ENCODE measurements at places on chromosomes 11 and 22.

GRCh38 chr22:41028841-41029240 is 63.6 kb upstream of the EP300 start:
- no peak for DNase-seq

DNA sequence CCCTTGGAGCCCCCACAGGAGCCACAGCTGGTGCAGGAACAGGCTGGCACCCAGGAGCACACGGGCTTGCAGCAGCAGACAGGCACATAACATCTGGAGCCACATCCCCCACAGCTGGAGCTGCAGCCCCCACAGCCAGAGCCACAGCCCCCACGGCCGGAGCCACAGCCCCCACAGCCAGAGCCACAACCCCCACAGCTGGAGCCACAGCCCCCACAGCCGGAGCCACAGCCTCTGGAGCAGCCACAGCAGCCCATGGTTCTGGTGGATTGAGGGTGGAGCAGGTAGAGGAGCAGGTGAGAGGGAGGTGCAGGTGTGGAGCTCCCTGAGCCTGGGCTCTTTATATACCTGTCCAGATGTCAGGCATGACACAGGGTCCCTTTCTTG is at the start of gene KRTAP5-2:
Gene KRTAP5-2, minus strand, starts transcription at position 301 of the 387 bp plus-strand sequence. Its CDS starts 44 bp downstream, at position 257.
- DNase-seq, result no peak

- no peak for DNase-seq
Measured at GRCh38 chr11:94968334-94968958, 4.9 kb downstream of the CWC15 start.

GRCh38 chr11:119299416-119299815 is 17.5 kb downstream of the MCAM start:
- DNase-seq, result no peak

GRCh38 chr11:128354476-128354875 is 232.9 kb downstream of the ETS1 start:
- DNase-seq, result no peak

DNA sequence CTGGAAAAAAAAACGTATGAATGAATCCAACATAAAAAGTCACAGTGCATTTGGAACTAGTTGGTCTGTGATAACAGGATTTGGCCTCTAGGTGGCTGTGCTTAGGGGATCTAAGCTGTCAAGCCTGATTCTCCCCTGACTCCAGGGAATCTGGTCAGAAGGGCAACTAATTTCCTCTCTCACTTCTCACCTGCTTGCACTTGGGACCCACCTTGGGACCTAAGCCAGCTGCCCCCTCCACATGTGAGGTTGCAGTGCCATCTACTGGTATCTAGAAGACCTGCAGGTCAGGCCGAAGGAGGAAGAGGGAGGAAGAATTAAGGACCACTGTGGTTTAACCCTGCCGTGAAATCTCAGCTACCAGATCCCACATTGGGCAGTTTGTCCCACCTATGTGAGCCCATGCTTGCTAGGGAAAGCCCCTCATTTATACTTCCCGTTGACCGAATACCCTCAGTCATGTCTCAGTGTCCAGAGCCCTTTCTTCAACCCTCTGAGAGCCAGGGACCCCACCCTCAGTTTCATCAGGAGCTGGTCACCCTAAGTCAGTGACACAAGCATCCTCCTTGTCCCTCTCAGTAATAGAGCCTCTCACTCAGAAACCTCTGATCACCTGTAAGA is 33.2 kb upstream of the CAVIN3 start:
- peak; percentile 69 for DNase-seq

GRCh38 chr11:70759846-70760245 is 361.5 kb downstream of the CTTN start:
- DNase-seq, result no peak

DNA sequence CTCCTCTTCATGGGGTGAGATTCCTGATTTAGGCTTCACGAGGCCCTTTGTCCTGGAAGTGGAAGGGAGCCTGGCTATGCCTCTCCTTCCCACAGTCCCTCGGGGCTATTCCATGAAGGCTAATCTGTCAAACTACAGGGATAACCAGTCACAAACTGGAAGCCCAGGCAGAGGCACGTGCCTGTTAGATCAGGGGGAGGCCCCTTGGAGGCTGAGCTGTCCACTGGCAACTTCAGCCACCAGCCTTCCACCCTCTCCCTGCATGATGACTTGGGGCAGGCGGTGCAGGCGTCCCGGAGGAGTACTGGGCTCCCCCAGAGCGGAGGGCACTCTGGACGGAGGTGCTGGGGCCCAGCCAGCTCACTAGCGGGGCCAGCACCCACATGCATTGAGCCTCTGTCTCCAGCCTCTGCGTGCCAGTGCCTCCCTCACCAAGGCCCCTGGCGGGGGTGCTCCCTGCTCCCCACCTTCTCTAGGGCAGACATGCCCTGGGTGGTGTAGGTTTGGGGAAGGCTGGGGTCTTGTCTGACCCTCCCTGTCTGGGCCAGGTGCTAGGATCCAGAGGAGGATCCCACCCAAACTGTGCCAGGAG is 42.9 kb downstream of the WNT11 start:
- no peak for DNase-seq

- DNase-seq, result no peak
Measured at GRCh38 chr22:45033136-45033535, 23.3 kb upstream of the PHF21B start.

- DNase-seq, result no peak
Measured at GRCh38 chr11:67352546-67353316, 615 bp downstream of the POLD4 start.

- peak; percentile 84 for DNase-seq
Measured at GRCh38 chr11:59197991-59198390, 14.7 kb downstream of the MPEG1 start.

- no peak for DNase-seq
Measured at GRCh38 chr11:6613496-6613895, 1.5 kb upstream of the TAF10 start.

GRCh38 chr11:573146-573759 is 3.0 kb upstream of the PHRF1 start:
- DNase-seq, result no peak

DNA sequence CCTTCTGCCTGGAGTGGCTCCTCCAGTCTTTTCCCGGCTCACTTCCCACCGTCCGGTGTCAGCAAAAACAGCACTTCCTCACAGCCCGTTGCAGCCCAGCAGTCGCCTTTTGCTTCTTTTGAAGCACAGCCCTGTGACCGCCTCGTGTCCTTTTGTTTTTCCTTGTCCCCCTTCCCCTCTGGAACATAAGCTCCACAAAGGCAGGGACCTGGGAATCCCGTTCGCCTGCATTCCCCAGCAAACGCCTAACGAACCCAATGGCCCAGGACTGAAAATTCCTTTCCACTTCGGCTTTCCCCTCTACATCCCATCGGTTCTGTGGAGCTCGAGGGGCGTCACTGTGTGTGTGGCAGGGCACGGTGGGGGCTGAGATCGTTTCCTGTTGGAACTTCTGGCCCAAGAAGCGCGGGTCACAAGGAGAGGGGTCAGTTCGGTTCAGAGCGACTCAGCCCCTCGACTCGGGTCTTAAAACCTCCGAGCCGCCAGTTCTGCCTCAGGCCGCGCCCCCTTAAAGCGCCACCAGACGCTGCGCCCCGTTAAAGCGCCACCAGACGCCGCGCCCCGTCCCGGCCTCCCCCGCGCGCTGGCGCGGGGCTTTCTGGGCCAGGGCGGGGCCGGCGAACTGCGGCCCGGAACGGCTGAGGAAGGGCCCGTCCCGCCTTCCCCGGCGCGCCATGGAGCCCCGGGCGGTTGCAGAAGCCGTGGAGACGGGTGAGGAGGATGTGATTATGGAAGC is 841 bp downstream of the RIC8A start:
- peak; percentile 85 for DNase-seq

GRCh38 chr22:32796865-32797573 is 4.5 kb upstream of the TIMP3 start:
- peak; percentile 80 for DNase-seq

DNA sequence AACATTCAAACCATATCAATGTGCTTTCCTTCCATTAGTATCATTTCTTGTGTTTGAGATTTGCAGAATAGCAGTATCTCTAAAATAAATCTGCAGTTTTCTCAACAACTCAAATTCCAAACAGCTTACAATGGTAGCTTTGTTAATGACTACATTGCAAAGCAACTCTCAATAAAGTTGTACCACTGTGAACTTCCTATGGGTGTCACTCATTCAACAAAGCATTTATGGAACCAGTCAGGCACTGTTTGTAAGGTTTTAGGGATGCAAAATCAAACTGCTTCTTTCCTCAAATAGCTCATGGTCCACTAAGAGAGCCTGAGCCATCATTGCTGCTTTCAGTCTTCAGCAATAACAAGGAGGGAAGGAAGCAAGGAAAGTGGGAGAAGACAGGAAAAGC is 91.0 kb downstream of the CCDC83 start:
- no peak for DNase-seq

DNA sequence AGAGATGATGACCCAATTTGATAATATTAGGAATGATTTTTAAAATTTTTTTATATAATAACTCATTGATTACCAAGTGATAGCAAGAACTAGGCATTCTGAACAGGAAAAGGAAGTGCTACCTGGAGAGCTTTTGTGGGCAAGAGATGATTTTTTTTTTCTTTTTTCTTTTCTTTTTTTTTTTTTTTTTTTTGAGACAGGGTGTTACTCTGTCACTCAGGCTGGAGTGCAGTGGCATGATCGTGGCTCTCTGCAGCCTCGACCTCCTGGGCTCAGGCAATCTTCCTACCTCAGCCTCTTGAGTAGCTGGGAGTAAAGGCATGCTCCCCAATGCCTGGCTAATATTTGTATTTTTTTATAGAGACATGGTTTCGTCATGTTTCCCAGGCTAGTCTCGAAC is 40.4 kb downstream of the TNRC6B start:
- DNase-seq, result peak; percentile 17

- no peak for DNase-seq
Measured at GRCh38 chr11:29676993-29677392, 339.8 kb downstream of the KCNA4 start.

- DNase-seq, result no peak
Measured at GRCh38 chr22:38444783-38445182, 10.2 kb downstream of the KCNJ4 start.

GRCh38 chr11:128458321-128458720 is 129.0 kb downstream of the ETS1 start:
- DNase-seq, result no peak

DNA sequence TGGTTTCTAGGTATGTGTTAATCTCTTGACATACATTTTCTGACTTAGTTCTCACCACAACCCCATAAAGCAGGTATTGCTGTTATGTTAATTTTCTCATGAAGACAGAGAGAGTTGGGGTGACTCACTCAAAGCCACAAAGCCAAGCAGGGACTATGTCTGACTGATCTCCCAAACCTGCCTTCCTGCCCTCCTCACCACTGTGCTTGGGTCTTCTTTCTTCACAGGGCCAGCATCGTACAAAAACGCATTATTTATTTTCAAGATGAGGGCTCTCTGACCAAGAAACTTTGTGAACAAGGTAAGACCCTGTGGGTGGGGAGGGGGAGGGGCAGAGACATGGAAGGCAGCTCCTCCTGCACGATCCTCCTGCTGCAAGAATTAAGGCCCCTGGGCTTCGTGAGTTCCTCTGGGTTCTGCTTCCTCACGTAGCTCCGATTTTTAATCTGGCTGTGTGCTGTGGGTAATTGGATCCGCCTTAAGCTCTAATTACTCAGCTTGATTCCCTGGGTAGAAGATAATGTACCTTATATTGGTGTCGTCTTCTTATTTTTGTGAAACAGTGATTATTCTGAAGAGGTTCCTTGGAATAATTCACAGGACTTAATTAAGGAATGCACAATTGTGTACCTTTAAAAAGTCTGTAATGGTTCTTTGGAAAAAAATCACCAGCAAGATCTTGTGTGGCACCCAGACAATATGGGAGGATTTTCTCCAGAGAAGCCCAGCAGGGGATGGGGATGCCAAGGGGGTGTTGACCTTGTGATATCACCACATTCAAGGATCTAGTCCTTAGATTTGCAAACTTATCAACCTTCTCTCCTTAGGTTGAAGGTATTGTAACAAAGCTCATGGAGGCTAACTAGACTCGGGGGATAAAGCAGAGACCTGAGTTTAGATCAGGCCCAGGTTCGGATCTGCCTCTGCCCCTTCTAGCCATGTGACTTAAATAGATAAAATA is 112.9 kb downstream of the SPON1 start:
- DNase-seq, result no peak

DNA sequence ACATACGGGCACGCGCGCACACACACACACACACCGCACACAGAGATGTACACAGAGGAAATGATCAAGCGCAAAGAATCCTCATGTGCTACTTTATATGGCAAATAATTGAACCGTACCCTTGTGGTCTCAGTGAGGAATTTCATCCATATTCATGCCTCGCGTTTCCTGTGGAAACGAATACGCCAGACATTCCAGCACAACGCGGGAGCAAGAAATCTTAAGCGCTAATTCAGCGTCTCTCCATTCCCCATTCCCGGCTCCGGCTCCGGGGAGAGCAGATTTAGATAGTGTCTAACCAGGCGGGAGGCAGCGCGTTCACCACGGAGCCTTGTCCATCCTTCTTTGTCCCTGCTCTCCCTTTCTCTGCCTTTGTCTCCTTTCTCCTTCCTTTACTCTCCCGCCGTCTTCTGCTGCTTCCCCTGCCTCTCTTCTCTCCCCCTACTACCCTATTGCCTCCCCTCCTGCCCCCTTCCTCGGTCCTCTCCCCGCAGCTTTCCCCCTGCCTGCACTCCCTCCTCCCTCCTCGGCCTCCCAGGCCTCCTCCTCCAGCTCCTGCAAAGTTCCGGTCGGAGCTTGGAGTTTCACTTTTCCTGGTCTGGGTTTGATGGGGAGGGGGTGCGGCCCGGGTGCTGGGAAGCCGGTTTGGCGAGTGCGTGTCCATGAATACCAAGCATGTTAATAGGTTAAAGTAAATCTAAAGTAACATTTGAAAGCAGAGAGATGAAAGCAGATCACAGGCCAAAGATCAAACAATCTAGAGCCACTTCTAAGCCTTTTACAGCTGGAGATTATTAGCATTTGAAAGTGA is 579.3 kb downstream of the BUD13 start:
- DNase-seq, result peak; percentile 74

DNA sequence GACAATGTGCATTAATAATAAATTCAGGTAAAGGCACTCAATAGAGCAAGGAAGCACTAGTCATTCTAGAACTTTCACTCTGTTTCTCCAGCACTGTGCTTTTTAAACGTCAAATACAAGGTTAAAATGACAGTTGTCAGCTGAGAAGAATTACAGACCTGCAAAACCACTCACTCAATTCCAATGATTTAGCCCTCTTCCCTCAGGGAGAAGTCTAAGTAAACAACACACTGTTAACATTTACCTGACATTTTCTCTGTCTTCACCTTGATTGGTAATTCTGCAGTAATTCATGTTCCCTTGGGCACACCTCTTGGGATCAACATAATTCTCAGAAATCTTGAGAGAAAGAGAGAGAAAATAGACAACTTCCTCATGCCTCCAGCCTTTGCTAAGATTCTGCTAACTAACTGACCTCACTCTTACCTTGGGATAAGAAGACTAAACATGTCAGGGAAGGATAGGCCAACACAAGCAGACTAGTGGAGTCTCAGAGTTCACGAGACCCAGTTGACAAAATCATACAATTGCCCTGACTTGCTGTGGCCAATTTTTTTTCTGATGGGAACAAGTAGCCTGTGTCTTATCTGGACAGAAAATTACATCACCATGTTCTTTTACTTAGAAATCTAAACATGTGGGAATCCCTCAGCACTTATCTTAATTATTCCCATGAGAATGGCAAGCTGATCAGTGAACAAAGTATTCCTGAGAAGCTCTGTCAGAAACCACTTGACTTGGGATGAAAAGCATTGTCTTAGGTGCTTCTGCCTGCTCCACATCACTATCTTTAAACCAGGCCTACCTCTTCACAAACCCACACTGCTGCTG is 516.8 kb upstream of the FAT3 start:
- no peak for DNase-seq

- DNase-seq, result no peak
Measured at GRCh38 chr11:65185171-65185570, 3.4 kb downstream of the CAPN1 start.

- DNase-seq, result peak; percentile 22
Measured at GRCh38 chr22:19105867-19106802, 16.1 kb downstream of the DGCR2 start.

- DNase-seq, result no peak
Measured at GRCh38 chr11:63944987-63945386, 6.2 kb downstream of the NAA40 start.

All from left forelimb (tissue), 1 donor.